ENCODE measurements at places on chromosomes 2 and 18.
A peak's percentile ranks its signal among the peaks of the same experiment; 100 is the strongest.

DNA sequence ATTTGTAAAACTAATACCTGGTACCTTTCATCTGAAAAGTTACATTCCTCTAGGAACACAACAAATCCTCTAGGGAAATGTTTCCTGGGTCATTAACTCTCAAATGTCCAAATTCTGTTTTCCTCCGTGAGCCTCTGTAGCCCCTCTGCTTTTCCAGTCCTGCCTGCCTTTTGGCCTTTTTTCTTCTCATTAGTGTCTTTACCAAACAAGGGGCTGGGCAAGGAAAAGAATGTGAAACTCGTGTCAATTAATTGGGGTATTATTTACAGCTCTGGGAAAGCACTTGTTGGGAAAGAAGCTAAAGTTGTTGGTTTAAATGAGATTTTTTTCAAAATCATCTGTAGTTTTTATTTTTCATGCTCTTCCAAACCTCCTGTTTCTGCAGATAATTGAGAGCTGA, 198.1 kb upstream of the NRP2 start:
- no peak for DNase-seq

- no peak for DNase-seq
Observed at GRCh38 chr2:133167223-133167622, 401.0 kb downstream of the NCKAP5 start.

- DNase-seq = no peak
Observed at GRCh38 chr18:79185648-79186047, 116.5 kb downstream of the ATP9B start.

GRCh38 chr2:27776097-27776496, 4.6 kb downstream of the MRPL33 start:
- DNase-seq = no peak

DNA sequence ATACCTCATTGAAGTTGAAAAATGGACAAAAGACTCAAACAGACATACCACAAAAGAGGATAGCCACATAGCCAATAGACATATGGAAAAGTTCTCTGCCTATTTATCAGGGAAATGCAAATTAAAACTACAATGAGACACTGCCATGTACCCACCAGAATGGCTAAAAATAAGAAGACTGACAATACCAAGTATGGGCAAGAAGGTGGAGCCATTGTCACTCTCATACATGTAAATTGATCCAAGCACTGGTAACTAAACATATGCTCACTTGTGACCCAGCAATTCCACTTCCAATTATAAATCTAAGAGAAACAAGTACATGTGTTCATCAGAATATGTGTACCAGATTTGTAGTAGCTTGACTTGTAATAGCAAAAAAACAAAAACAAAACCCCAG, 4.6 kb downstream of the LOXHD1 start:
- DNase-seq = no peak

- peak; percentile 33 for DNase-seq
Observed at GRCh38 chr18:21330122-21330701, 88.2 kb downstream of the GREB1L start.

DNA sequence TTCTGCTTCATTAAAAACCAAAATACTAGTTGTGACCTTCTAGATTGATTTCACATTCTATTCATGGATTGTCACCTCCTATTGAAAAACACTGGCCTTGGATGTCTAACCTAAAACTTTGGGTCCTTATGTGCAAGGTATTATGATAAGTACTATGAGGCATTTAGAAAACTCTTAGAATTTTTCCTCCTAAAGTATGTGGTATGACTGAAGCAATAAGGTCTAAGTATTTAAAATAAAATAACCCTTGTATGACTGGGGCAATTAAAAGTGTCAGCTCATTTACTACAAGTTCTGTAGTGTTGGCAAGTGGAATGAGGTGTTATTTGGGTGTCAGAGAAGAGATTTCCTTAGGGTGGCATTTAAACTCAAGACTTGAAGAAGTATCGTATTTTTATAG, 15.1 kb downstream of the KCMF1 start:
- DNase-seq = no peak

DNA sequence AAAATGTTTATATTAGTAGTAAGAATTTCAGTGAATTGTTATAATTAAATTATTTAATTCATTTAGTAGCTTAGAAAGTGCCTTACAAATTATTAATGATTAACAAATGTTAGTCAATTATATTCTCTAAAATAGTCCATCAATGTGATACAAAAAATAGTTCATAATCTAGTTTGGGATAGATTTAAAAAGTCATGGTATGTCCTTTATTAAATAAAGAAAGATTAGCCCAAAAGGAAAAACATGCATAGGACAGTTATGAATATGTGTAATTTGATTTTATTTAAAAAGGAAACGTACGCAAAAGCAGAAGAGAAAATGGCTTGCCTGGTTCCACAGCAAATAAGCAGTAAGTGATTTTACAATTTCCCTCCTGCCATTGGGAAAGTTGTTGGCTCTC, 768.5 kb downstream of the TRIB2 start:
- no peak for DNase-seq

DNA sequence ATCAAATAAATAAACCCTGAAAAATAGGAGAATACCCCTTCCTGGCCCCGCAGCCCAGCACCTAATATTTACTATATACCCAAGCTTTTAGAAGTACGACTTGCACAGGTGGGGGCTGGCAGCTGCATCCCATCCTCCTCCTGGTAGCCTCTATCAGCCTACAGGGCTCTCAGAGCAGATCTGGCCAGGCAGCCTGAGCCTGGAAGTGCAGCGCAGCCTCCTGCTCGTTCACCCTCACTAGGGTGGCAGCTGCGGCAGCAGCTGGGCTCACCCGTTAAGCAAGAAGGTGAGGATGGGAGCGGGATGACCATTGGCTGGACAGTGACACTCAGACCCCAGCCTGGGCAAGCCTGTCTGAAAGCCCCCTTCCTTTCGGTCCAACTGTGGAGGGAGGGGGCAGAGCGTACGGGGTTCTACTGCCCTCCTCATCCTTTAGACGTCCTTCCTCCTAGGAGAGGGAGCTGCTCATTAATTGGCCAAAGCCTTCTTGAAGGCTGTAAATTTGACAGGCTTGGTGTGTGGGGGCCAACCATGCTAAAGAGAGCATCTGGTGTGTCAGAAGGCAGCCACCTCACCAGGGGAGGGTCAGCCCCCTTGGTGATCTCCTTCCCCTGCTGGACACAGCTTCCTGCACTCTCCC, 23.3 kb downstream of the MPHOSPH10 start:
- no peak for DNase-seq

Data from H54 (cell line).